ENCODE measurements at places on chromosomes 6 and 20. TPM values are rescaled to one million over a fixed set of nuclear protein-coding genes. Genes with fewer than 3 reads are reported as not detected.

GRCh38 chr6:82767037-82767436, 298.6 kb downstream of the UBE3D start:
- no peak for DNase-seq

The BEND3 gene
- 1.7 TPM for total RNA-seq

GRCh38 chr20:1267161-1267560, 1.1 kb downstream of the SNPH start:
- no peak for DNase-seq

The ASIP gene
- not detected for total RNA-seq

GRCh38 chr6:12968839-12969558, 252.4 kb downstream of the PHACTR1 start:
- DNase-seq, result no peak

DNA sequence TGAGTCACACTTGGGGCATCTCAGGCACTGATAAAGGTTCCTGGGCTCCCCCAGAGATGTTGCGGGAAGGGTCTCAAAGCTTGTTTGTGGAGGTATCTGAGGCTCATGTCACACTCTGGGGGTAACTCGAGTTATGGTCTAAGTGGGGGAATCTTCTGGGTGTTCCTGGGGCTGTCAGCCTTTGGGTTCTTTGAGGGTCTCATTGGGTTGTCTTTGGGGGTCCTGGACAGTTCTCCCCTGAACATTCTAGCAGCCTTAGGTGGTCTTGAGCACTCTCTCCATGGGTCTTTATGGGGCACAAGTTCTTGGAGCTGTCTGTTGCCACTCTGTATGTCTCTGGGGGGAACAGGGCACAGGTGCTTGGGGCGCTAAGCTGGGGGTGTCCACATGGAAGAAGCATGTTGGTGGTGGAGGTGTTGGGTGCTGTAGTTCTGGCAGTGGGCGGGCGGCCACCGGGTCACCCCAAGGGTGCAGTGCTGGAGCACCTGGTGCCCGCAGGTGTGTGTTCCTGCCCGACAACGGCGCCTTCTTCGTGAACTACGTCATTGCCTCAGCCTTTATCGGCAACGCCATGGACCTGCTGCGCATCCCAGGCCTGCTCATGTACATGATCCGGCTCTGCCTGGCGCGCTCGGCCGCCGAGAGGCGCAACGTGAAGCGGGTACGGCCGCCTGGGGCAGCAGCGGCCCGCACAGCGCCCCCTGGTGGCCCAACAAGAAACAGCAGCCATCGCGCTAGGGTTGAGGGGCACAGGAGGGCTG, 7.1 kb upstream of the CAPN11 start:
- DNase-seq, result no peak

DNA sequence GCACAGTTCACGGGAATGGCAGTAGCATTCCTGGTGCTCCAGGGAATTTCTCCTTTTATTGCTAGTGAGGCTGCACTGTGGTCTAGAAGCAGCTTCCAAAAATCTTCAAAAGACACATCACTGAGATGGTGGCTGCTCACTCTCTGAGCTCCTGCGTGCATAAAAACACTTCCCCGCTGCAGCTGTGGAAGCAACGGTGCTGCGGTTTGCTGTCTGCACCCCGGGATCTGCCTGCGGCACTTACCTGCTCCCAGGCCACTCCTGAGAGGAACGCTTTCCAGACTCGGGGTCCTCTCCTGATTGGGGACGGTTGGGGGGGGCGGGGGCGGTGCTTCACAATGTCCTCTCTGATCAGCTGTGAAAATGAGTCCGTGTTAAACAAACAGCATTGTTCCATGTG, 77.9 kb downstream of the TMEM242 start:
- no peak for DNase-seq

GRCh38 chr6:79467716-79468115, 69.5 kb downstream of the LCA5 start:
- DNase-seq, result no peak

The GABRR1 gene
- not detected for total RNA-seq

- peak; percentile 91 for DNase-seq
These were observed 911 bp downstream of the CDK19 start for GRCh38 chr6:110814102-110815014.

DNA sequence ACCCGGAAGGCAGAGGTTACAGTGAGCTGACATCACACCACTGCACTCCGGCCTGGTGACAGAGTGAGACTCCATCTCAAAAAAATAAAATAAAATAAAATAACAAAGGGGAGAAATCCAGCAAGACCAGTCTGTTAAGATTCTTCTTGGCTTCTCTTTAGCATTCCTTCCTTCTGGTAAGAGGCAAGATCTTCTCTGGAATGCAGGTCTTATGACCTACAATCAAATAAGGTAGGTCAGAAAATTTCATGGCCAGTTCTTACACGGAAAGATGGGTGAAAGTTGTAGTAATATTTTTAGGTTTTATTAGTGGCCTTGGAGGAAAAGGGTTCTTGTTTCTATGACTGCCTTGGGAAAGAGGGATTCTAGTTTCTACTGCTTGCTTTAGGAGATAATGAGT, 180.9 kb downstream of the FUT9 start:
- no peak for DNase-seq

DNA sequence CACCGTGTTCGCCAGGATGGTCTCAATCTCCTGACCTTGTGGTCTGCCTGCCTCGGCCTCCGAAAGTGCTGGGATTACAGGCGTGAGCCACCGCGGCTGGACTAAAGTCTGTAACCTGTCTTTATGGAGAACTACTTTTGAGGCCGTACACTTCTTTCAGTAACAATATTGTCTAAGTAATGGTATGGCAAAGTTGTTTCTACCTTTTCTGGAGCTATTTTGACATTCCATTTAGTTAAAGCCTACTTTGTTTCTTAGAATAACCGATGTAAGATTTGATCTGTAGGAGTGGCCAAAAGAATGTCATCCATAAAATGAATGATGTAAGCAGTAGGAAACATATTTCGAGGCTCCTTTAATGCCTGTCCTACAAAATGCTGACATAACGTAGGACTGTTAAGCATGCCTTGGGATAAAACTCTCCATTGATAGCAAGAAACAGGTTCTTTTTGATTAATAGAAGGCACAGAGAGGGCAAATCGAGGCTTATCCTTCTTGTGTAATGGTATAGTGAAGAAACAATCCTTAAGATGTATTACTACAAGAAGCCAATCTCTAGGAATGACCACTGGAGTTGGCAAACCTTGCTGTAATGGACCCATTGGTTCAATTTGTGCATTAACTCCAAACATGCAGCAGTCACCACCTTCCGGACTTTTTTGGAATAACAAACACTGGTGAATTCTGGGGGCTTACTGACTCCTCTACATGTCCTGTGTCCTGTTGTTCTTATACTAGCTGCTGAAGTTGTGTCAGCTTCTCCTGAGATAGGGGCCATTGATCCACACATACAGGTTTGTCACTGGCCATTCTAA, 35.9 kb downstream of the HLA-DRA start:
- no peak for DNase-seq

The RIPPLY2 gene
- not detected for total RNA-seq

DNA sequence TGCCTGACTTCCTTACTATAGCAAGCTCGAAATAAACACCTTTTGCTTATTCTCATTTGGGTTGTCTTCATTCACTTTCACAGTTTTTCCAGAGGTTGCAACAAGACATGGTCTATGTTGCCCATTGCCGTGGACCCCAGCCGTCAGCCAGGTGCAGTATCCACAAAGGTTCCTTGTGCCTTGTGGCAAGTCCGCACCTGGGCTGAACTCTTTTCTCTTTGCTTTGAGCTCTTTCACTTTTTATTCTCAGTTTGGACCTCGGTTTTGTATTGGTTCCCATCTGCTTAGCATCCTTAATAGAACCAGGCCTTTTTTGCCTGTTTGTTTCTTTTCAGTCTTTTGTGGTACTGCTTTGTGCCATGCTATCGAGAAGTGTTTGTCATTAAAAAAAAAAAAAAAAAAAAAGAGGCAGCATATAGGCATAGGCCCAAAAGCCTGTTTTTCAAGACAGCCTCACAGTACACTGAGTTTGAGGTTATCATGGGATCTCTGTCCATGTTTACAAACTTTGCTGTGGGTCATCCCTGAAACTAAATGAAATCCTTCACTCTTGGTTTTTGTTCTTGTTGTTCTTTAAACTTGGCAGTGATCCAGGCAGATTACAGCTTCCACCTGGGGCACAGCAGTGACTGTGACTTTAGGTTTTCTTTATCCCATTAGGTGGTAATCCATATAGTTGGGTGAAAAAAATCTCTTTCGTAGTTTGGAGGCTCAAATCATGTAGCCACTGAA, 33.3 kb downstream of the GSTA3 start:
- no peak for DNase-seq

The KCNQ2 gene
- total RNA-seq, result 0.11 TPM

DNA sequence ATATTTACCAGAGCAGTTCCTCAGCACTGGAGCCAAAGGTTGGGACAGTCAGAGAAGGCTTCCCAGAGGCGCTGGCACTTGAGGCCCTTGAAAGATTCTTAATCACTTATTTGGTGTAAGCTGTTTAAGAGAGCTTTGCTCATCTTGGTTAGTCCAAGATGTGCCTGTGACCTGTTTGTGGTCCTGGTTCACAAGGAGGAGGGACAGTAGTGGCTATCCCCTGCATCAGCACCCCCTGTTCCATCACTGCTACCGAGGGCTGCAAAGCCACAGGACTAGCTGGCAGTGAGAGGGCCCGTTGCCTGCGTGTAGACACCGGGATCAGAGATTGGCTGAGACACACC, 35.7 kb downstream of the VEGFA start:
- DNase-seq, result no peak

DNA sequence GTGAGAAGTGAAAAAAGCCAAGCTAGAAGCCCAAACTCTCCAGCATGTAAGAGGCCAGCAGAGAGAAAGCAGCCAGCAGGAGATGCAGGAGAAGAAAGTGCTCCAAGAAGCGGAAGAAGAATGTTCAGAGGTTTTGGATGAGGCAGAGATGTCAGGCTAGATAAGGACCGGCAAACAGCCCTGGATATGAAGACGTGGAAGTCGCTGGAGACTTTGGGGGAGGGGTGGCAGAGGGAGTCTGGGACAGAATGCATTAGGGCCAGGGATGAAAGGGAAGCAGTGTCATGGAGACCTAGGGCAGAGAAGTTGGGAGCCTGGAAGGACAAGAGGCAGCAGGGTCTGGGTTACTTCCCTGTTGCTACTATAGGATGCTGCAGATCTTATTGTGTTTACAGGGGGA, 5.3 kb upstream of the SCUBE3 start:
- DNase-seq, result no peak

DNA sequence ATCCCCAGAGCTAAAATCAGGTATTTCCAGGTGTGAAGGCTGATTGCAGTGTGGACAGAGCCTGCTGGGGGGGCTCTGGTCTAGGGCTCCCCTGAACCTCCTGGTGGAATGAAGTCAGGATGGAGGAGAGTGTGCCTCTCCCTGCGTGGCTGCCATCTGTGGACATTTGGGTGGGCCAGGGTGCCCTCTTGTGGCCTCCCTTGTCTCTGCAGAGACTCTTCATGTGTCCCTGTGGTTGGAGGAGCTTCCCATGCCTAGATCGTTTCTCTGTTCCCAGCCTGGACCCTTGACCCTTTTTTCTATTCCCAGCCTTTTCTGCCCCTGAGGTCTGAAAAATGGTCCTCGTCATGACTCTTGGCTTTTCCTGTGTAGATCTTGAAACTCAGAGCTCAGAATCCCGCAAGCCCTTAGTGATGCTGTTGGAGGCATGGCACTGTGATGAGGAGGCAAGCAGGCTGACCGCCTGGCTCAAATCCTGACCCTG, 9.9 kb upstream of the PSMF1 start:
- peak; percentile 92 for DNase-seq

DNA sequence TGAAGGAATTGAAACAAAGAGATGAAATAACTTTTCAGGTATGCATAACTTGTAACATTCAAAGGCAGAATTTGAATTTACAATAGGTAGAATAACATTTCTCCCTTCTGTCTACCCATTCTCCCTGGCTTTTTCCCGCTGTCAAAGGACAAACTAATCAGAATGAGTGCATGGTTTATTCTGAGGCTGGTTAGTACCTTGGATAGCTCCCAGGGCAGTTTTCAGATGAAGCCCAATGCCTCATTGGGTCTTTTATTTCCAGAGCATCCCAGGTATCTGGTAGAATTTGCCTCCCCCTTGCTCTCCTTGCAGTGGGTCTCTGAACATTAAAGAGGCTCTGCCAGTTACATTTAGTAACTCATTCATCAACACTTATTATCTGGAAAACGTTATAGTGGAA, 665.5 kb downstream of the BCKDHB start:
- DNase-seq, result no peak

The NMBR gene
- total RNA-seq, result not detected

GRCh38 chr20:34583544-34583943, 25.0 kb downstream of the MAP1LC3A start:
- peak; percentile 39 for DNase-seq

The PAK5 gene
- 0.17 TPM for total RNA-seq

The ZSCAN31 gene
- 13.1 TPM for total RNA-seq

DNA sequence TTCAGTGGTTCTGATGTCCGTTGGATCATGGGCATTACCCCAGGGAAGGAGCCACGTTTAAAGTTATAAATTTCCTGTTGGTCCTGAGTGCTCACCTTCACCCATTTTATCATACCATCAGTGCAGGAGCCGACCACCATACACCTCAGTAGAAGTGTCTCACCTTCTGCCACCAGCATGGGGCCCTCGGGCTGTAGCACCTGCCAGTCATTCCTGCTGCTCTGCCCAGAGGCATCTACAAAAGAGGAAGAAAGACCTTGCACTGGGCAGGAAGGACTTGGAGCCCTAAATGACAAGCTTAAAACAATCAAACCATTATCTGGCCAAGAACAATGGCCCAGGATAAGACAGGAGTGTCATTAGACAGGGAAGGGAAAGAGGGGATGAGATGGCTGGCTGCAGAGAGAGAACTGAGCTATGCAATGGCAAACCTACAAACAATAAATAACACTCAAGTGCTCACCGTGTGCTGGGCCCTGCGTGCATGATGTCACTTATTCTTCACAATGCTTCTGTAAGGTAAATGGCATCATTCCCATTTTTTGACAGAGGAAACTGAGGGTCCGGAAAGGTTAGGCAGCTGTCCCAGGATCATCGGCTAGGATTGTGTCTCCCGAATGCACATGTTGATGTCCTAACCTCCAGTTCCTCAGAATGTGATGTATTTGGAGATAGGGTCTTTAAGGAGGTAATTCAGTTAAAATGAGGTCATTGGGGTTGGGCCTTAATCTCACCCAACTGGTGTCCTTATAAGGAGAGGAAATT, 11.2 kb downstream of the SIRPB2 start:
- peak; percentile 64 for DNase-seq

GRCh38 chr6:157646012-157646411, 177.0 kb upstream of the SNX9 start:
- DNase-seq, result no peak

DNA sequence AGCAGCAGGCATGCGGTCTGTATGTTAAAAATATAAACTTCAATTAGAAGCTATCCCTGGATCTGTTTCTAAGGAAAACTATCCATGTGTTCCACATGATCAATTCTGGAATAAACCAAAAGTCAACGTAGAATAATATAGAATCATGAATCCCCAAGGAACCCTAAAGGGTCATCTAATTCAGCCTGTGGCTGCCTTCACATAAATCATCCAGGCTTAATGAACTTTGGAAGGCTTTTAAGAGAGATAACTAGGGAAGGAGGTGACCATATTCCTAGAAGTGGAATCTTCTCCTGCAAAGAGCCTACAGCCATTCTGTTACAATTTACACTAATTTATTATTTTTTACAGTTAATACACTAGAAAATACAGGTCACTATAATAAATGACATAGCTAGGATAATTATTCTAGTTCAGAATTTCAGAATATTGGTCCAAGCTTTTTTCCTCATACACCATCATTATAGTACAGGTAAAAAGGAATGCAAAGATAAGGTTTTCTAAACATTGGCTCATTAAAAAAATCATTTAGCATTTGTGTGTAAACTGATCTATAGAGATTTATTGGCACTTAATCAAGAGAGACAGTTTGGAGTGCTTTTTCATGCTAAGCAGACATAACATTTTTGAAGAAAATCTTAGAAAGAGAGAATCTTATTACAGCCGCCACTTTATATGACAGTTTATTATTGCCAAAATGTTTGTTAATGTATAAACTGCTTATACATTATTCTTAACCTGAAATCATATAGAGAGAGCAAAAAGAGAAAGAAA, 851.2 kb downstream of the PHF3 start:
- no peak for DNase-seq

Data from esophagus muscularis mucosa (tissue), 4 donors.